ENCODE measurements at places on chromosomes 12 and 14.

DNA sequence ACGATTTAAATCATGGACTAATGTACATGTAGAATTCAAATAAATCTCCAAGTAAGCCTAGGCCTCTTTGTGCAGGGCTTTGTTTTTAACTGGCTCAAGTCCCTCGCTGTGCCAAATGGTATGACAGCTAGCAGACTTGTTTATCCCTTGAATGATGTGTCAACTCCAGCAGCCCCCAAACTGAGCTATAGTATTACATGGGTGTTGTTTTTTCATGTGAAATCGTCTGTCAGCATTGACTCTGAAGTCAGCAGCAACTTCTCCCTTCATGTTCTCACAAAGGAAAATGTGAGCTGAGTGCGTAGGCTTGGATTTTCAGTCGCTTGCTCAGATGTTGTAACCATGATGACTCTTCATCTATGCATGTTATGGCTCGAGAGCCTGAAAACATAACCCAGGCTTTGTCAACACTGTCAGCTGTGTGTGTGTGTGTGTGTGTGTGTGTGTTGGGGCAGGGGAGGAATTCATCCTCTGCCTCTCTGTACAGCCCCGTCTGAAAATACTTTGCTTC is 73.3 kb downstream of the PTHLH start:
- no peak for DNase-seq

DNA sequence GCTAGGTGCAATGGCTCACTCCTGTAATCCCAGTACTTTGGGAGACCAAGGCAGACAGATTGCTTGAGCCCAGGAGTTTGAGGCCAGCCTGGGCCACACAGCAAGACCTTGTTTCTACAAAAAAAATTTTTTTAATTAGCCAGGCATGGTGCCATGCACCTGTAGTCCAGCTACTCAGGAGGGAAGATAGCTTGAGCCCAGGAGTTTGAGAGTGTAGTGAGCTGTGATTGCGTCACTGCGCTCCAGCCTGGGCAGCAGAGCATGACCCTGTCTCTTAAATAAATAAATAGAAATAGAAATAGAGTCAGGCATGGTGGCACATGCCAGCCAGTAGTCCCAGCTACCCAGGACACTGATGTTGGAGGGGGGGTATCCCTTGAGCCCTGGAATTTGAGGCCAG is 36.7 kb upstream of the CLIP1 start:
- DNase-seq, result no peak

GRCh38 chr12:91274916-91275315 is 92.3 kb upstream of the DCN start:
- DNase-seq, result no peak

DNA sequence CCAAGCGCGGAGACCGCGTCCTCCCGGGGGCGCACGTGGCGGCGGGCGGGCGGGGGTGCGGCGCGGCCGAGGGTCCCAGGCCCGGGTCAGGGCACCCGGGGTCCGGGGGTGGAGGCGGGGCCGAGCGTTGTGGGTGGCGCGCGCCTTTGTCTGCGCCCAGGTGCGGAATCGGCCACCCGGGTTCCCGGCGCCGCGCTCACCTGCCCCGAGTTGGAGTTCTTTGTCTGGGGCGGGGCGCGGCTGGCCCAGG is 50.1 kb downstream of the LRCOL1 start:
- DNase-seq, result no peak

- no peak for DNase-seq
These were observed 475.3 kb downstream of the EGLN3 start for GRCh38 chr14:33475623-33476022.

Data from stimulated activated CD4-positive, alpha-beta T cell treated with anti-CD3 and anti-CD28 coated beads, TNF-alpha, amount 100 ng/mL, for 48 hours (primary cell).